T-helper 9 cell (primary cell): ENCODE measurements at places on chromosomes 6 and 20.

DNA sequence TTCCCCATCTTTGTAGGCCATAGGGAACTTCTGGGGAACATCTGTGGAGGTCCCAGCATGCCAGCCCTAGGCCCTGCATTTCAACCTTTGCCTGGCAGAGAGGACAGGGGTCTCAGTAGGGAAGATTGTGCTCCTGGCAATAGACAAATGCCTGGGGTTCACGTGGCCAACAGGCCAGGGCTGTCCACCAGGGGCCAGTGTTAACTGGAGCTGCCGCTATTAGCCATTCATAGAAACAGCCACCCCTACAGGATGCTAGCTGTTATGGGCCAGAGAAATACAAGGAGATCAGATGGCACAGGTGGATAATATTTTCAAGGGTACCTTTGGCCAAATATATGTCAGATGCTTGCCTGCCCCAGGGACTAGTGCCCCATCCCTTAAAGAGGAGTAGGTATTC lies 932.9 kb downstream of the QKI start:
- DNase-seq, result no peak

- DNase-seq, result no peak
These were observed 705.9 kb downstream of the PTPRT start for GRCh38 chr20:42483730-42484303.

DNA sequence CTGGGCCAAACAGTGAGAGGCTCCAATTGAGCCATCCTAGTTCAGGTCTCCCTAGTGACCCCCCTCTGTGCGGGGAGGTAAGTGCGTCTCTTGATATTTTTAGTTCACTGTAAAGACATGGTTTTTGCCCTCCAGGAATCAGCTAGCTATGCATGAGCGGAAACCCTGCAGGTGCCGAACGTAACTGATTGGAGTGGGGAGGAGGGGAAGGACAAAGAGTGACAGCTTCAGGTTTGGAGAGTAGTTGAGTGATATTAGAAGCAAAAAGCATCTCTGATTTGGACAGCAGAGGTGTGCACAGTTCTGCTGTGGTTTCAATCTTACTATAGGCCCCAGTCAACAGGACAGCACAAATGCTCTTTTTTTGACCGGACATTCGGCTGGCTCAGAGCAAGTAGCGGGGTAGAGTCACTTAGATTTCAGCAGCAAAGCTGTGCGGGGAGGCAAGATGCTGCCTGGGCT lies 31.8 kb downstream of the TBC1D7 start:
- no peak for DNase-seq

DNA sequence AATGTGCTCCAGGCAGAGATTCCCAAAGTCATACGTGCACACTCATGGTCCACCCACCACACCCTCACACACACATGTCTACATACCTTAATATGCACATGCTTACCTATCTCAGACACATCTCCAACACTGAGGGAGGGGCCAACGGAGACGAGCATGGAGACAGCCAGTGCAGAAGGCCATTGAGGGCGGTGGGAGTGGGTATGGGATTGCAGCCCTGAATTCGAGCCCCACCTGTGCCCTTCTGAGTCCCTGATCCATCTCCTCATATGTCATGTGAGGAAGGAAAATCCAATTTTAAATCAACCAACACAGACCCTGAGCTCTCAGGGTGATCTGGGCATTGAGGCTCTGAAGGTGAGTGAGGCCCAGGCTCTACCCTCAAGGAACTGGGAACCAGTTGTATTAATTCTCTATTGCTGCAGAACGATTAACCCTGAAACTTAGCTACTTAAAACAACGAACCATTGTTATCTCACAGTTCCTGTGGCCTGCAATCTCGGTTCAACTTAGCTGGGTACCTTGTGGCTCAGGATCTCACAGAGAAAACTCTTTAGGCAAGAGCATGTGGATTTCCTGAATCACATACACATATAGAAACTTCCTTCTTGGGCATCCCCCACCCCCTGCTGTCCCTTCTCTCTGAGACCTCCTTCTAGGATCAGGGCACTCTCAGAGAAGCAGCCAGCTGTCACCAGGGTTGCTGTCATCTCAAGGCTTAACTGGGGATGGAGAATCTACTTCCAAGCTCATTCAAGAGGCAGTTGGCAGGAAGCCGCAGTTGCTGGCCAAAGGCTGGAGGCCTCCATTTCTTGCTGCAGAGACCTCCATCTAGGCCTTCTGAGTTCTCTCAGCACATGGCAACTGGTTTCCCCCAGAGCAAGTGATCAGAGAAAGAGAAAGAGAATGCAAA lies 28.3 kb downstream of the GLP1R start:
- DNase-seq, result no peak

- DNase-seq, result no peak
These were observed 221.7 kb upstream of the TAB2 start for GRCh38 chr6:149095842-149096241.

DNA sequence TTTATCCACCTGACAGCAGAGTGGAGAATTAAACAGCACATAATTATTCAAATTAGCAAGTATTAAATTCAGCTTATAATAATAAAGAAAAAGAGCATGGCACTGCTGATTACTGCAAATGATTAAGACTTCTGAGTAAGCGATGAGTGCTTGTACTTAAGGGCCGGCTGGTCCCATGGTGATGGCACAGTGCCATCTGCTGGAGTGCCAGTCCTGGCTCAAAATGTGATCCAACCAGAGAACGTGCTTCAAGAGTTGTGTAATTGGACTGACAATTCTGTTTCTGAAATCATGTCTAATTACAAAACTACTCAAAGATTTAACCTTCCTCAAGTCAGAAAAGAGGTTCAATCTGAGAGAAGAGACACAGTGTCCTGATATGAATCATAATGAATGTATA lies 181.6 kb upstream of the RGS17 start:
- no peak for DNase-seq

GRCh38 chr6:17473554-17473953 lies 80.2 kb downstream of the CAP2 start:
- no peak for DNase-seq

- DNase-seq, result no peak
These were observed 131.8 kb downstream of the CLVS2 start for GRCh38 chr6:123127807-123128206.

DNA sequence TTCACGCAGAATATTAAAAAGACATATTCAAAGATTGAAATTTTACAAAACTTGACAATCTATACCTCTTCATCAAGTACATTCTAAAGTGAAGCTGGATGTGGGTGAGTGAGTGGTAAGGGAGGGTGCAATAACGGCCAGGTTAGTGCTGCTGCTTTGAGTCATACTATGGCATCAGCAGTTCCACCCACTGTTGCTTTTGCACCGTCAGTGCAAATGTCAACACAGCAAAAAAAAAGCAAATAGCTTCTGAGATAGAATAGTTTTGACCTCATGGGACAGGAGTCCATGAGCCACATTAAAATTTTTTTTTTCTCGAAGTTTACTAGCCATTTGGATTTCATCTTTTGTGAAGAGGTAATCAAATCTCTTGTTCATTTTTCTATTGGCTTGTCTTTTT lies 31.8 kb downstream of the PSMF1 start:
- DNase-seq, result no peak

- DNase-seq, result no peak
These were observed 63.8 kb downstream of the ISM1 start for GRCh38 chr20:13284830-13285229.

DNA sequence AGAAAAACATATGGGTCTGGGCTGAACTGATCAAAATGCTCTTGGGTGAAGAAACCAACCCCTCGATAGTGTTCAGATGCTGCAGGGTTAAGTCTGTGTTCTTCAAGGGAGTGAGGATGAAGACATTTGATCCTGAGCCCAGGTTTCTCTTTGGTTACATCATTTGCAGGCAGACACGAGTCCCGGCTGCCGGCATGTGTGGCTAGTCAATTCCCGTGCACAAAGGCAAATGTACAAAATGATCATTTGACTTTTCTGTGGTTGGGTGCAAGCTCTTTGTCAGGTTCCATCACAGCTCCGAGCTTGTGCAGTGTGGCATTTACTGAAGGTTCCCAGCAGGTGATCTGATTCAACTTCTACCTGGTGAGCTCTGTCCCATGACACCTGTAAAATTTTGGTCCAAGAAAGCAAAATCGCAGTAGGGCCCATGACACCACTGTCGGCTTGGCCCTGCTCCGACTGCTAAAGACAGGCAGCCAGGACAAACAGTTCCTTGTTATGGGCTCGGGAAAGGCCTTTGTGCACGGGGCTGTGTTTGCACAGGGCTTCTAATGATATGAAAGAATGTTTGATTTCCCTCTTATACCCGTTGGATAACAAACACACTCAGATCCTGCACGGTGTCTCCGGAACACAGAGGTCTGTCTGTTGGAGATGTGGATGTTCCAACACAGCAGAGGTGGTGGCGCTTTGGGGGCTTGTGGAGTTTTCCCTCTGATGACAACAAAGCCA lies 46.9 kb downstream of the GJA10 start:
- no peak for DNase-seq

DNA sequence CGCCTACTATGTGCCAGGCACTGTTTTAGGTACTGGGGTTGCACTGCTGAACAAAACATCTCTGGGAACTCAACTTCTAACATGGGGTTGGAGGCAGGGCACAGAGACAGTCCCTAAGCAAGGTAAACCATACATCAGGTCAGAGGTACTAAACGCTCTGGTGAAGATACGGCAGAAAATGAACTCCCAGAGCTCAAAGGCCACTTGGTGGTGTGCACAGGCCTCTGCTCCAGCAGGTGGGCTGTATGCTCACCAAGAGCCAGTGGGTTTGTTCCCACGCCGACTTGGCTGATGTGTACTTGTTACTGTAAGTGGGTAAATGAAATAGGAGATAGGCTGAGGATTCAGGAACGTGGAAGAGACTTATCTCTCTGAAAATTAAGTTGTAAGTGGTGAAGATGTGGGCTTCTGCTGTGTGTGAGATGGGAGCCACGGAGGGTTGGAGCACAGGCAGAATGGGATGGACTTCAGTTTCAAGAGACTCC lies 133.4 kb downstream of the PREX1 start:
- no peak for DNase-seq

GRCh38 chr6:113694278-113695077 lies 162.7 kb upstream of the MARCKS start:
- no peak for DNase-seq

- DNase-seq, result no peak
These were observed 119.4 kb upstream of the TSHZ2 start for GRCh38 chr20:52852714-52853113.

DNA sequence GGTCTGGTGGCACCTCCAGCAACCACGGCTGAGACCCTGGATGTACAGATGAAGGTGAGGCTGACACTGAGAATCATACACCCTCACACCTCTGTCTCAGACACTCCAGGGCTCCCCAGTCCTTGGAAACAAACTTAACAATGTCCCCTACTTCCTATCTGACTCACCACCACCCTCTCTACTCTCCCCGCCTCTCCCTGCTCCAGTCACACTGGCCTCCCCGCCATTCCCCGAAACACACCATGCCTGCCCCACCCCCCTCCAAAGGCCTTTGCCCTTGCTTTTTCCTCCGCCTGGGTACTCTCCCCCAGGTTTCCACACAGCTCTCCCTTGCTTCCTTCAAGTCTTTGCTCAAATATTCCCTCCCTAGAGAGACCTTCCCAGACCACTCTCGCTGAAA lies 16.3 kb downstream of the BPI start:
- DNase-seq, result no peak

DNA sequence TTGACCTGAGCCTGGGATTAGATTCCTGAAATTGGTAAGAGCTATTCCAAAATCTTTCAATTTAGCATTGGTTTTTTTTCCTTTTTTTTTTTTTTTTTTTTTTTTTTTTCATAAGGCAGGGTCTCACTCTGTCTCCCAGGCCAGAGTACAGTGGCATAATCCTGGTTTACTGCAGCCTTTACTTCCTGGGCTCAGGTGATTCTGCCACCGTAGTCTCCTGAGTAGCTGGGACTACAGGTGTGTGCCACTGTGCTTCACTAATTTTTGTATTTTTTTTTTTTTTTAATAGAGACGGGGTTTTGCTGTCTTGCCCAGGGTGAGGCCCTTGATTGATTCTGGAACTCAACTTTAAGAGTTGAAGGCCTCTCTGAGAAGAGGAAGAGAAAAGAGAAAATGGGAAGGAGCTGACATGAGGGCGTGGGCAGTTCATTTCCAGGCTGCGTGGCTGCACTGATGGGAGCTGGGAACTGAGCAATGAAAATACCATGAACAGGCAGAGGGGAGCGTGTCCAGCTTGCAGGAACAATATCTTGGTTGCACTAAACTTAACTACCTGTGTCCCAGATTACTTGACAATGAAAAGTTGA lies 24.6 kb downstream of the KDM1B start:
- no peak for DNase-seq

DNA sequence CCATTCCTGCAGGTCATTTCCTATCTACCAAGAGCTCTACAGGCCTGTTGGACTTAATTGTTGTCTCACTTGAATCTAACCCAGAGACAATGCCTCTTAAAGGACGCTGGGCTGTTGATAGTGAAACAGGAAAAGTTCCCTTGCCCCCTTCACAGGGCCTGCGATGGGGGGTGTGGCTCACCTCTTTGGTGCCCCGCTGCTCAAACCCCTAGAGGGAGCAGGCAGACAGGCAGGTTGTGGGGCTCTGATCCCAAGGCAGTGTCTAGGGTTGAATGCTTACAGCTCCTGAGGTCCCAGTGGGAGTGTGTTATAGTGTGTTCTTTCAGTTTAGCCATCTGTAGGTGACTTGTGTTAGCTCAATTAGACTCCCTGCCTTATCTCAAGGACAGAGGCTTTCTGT lies 68.0 kb downstream of the OTOR start:
- DNase-seq, result no peak

GRCh38 chr6:143555582-143555981 lies 44.1 kb upstream of the FUCA2 start:
- no peak for DNase-seq

- no peak for DNase-seq
These were observed 39.6 kb upstream of the PRSS35 start for GRCh38 chr6:83472767-83473166.

- no peak for DNase-seq
These were observed 34.8 kb downstream of the SH3BGRL2 start for GRCh38 chr6:79665725-79666551.

GRCh38 chr6:55456016-55456415 lies 123.0 kb downstream of the HMGCLL1 start:
- no peak for DNase-seq

- DNase-seq, result no peak
These were observed 3.0 kb upstream of the MLIP start for GRCh38 chr6:54108271-54108670.

DNA sequence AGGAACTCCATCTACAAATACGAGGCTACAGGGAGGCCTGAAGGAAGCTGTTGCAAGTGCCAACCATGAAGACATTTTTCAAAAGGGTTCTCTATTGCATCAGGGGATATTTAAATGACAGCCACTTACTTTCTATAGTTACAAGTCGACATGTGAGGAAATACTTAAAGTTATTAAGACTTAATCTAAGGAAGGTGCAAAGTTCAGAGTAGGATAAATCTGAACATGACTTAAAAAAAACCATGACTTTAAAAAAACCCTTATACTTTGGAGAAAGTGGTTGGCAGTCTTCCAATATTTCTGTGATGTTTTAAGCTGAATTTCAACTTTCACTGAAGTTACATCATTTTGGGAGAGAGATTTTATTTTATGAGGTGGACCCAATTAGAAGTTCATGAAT lies 56.3 kb upstream of the EMILIN3 start:
- no peak for DNase-seq

- DNase-seq, result no peak
These were observed 88.4 kb downstream of the PXDC1 start for GRCh38 chr6:3663081-3663480.

GRCh38 chr6:38302838-38303237 lies 336.9 kb downstream of the BTBD9 start:
- no peak for DNase-seq
